ENCODE measurements at places on chromosomes 3 and 15.

- DNase-seq, result no peak
Observed at GRCh38 chr3:125145751-125146475, 66.6 kb downstream of the SLC12A8 start.

DNA sequence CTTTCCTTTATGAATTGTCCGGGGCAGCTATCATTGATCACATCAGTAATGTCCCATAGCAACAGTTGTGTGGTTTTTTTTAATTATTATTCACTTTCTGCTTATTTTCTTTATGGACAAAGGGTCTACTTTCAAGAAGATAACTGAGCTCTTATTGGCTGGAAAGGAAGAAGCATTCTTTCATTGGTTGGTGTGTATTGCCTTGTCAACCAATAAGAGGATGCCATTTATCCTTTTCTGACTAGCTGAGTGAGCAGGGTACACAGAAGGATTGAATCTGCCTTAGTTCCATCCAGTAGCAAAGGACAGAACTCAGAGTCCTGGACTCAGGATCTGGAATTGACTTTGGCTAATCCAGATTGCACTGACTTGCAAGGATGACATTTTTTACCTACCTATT lies 13.2 kb upstream of the AEN start:
- DNase-seq, result no peak

- no peak for DNase-seq
Observed at GRCh38 chr3:4232798-4233197, 70.4 kb upstream of the SETMAR start.

- DNase-seq, result no peak
Observed at GRCh38 chr3:183968666-183969245, 48.9 kb downstream of the ABCC5 start.

GRCh38 chr3:97821287-97821773 lies 481 bp upstream of the CRYBG3 start:
- DNase-seq, result peak; percentile 35

GRCh38 chr3:110178965-110179364 lies 841.6 kb upstream of the DPPA4 start:
- no peak for DNase-seq

DNA sequence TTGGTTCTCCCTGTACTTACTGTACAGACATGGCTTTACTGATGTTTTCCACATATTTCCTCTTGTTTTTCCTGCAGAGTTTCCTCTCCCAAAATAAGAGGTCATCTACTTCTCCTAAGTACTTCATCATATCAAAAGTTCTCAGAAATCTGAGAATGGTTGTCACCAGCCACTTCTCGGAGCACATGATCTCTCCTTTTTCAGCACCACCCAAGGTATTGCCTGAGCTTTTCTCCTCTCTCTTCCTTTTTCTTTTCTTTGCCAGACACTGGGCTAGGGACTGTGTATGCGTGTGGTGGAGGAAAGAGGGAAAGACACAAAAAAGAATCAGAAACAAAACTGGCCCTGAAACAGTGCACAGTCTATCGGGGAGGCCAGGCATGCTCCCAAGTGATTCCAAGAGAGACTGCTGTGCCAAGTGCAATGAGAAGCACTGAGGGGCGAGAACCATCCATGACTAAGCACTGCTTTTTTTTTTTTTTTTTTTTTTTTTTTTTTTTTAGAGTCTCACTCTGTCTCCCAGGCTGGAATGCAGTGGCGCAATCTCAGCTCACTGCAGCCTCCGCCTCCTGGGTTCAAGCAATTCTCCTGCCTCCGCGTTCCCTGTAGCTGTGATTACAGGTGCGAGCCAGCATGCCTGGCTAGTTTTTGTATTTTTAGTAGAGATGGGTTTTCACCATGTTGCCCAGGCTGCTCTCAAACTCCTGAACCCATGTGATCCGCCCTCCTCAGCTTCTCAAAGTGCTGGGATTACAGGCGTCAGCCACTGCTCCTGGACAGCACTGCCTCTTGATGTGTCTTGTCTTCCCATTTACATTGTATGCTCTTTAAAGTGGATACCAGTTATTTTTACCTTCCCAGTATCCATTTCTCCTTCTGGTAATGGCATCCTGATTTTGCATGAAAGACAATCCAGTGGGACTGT lies 194.0 kb upstream of the FEZF2 start:
- no peak for DNase-seq

DNA sequence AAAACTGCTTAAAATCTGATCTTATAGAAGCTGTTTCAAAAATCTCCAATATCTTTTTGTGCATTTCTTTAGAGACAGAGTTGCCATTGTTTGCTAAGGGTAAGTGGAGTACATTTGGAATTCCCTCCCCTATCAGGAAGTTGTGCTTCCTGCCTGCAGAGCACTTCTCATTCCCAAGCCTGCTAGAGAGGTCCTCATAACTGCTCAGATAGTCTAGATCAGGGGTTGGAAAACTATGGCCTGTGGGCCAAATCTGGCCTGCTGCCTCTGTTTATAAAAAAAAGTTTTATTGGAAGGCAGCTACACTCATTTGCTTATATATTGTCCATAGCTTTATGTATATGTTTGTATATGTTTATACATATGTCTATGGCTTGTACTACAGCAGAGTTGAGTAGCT lies 333.7 kb upstream of the PROK2 start:
- no peak for DNase-seq

DNA sequence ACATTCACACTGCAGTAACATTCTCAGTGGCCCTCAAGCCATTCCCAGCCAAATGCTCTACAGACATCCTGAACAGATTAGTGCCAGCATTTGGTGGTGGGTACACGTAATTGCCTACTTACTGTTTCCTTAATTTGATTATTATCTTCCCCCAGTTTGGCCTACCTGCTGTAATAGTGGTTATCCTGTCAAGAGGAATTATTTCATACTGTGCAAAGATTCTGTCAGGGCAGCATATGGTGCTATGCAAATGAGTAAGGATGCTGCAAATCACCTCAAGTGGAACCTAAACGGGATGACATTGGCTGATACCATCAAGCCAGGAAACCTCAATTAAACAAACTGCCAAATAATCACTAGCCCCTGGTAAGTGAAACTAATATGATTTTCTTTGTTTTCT lies 88.7 kb downstream of the SEMA6D start:
- DNase-seq, result no peak

DNA sequence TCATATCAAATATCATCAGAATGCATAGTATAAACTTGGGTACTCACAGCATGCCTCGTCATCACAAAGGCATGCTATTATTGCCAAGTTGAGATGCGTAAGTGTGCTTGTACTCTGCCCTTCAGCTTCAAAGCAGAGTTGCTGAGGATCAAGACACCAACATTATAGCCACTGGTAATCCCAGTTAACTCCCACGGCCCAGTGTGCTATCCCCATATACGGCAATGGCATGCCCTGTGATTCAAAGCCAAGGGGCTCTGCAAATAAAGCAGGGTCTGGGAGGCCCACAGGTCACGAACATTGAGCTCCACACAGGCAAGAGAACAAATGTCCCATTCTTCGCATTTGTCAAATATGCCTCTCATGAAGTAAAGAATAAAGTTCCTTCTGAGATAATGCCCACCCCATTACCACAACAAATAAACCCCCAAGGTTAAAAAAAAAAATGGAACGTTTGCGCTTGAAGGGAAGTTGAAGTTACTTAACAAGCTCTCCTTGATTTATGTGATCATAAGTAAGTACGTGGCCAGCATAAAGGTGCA lies 298.1 kb upstream of the NECTIN3 start:
- no peak for DNase-seq

DNA sequence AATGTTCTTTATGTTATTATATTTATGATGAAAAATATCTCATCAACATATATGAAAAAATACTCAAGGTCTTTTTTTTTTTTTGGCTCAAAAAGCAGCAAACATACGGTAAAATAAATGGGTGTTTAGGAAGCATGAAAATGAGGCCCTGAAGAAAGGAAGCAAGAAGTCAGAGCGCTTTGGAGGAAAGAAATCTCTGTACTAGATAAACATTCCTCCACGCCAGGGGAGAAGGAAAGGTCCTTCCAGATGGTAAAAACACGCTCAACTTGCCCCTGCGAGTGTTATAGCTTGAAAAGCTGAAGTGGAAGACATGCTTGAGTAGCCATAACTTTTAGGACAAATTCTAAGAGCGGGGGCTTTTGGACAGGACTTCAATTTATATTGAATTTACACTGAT lies 52.9 kb downstream of the FEM1B start:
- DNase-seq, result no peak

DNA sequence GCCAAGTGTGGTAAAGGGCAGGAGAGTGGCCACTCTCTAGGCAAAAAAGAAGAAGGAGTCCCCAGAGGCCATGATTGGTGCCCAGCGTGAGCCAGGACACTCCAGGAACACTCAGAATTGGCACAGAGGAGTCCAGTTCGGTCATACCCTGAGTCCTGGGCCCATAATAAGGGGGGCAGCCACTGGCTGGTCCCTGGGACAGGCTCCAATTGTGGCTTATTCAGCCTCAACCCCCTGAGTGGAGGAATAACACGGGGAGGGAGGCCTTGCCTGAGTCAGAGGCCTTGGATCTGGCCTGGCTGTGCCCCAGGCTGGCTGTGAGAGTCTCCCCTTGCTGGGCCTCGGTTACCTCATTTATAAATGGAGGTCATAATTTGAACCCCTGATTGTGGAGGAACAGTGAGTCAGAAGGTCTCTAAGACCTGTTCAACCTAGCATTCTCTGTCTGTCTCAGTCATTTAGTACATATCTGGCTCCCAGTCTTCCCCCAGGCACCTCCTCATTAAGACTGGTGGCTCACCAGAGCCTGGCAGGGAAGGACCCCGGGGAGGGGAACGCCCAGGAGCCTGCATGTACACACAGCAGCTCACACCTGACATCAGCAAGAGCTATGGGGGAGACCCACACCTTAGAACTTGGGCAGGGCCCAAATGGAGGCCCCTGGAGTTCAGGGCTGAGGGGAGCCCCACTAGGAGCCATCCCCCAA lies 95.9 kb upstream of the ATP2B2 start:
- DNase-seq, result no peak

- DNase-seq, result no peak
Observed at GRCh38 chr15:99721104-99721778, 12.0 kb downstream of the LYSMD4 start.

- no peak for DNase-seq
Observed at GRCh38 chr15:33547876-33548275, 237.1 kb downstream of the RYR3 start.

- DNase-seq, result no peak
Observed at GRCh38 chr3:60983906-60984305, 267.3 kb downstream of the FHIT start.

- no peak for DNase-seq
Observed at GRCh38 chr3:43948013-43948412, 257.3 kb downstream of the ABHD5 start.

- no peak for DNase-seq
Observed at GRCh38 chr3:53617893-53618523, 123.6 kb downstream of the CACNA1D start.

DNA sequence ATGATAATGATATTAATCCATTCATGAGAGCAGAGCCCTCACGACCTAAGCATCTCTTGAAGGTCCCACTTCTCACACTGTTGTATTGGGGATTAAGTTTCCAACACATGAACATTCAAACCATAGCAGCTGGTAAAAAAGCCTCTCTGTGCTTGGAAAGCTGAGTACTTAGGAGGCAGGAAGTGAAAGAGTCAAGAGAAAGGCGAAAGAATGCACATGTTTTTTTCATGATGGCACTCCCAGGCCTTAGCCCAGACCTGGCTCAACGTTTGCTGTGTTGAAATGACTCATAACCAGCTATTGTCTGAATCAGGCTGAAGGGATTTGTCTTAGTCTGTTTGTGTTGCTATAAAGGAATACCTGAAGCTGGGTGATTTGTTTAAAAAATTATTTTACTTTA lies 84.4 kb upstream of the RGMA start:
- DNase-seq, result no peak

DNA sequence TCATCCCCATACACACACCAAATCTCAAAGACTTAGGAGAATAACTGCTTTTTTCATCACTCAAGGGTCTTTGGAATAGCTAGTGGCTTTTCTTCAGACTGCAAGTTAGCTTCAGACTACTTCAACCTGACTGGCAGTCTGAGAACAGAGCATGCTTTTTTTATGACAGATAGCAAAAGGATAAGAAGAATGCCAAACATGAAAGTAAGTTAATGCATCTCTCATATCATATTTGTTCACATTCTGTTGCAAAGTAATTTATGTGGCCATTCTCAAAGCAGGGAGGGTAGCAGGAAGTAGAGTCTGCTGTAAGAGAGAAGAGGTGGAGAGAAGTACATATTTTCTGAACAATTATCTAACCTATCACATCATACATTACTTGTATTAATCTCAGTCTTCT lies 544.4 kb downstream of the ZPLD1 start:
- DNase-seq, result no peak

DNA sequence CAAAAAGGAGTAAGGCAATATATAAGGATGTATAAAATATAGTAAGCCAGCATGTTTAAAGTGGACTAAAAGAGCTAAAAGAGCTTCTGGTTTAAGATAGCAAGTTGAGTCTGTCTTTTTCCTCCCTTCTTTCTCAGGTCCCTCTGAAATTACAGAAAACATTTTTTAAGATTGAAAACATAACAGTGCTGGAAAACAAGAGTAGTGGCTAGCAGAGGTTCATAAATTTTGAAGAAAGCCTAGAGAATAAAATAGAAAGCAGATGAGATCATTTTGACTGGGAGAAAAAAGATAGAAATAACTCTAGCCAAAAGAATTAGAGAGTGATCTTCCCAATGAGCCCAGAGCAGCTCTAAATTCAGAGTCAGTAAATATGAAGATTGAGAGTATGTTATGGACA lies 41.9 kb downstream of the ATP8B4 start:
- DNase-seq, result no peak

GRCh38 chr15:74817370-74817737 lies 4.7 kb downstream of the LMAN1L start:
- no peak for DNase-seq

DNA sequence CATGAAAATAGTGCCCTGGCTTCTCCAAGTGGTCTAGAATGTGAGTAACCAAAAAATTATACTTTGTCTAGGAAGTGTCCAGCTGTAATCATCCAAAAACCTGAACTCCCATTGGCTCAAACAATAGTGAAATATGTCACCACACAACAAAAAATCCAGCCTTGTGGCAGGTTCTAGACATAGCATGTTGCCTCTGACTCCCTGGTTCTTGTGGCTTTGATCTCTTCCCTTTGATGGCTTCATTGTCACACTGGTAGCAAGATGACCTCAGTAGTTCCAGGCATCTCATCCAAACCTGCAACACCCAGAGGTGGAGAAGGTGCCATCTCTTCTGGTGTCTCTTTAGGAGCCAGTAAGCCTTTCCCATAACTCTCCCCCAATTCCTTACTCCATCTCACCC lies 74.7 kb downstream of the CMSS1 start:
- no peak for DNase-seq

DNA sequence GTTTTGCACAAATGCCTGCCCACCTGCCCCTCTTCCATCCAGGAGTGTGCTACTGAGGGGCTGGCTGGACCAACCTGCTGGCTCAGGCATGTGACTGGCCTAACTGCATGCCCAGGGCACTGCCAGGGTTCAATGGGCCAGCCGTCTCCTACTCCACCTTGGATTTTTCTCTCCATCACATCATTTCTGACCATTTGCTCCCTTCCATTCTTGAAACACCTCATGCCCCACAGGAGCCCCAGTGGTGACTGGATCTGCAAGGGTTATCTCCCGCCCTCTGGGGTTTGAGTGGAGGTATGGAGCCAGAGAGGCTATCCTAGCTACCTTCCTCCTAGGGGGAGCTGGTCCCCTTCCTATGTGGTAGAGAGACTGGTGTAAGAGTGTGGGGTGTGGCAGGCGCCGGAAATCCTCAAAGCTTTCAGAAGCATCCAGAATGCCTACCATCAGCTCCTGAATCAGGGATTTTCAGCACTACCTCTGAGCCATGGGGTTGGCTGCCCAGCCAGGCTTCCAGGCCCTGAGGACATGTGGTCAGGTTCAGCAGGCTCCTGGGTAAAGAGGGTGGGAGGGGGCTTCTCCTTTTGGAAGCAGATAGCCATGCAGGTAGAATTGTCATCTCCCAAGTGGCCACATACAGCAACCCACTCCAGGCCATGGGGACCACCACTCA lies 2.9 kb upstream of the MANF start:
- no peak for DNase-seq
